ENCODE measurements at places on chromosomes 1 and 21.

DNA sequence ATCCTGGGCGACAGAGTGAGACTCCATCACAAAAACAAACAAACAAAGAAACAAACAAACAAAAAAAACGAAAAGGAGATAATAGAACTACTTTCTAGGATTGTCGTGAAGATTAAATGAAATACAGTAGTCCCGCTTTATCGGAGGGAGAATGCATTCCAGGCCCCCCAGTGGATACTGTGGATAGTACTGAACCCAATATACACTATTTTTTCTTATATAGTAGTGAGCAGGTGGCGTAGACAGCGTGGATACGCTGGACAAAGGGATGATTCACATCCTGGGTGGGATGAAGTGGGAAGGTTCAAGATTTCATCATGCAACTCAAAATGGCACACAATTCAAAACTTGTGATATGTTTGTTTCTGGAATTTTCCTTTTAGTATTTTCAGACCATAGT, 8.0 kb downstream of the SLC35F3 start:
- no peak for DNase-seq

DNA sequence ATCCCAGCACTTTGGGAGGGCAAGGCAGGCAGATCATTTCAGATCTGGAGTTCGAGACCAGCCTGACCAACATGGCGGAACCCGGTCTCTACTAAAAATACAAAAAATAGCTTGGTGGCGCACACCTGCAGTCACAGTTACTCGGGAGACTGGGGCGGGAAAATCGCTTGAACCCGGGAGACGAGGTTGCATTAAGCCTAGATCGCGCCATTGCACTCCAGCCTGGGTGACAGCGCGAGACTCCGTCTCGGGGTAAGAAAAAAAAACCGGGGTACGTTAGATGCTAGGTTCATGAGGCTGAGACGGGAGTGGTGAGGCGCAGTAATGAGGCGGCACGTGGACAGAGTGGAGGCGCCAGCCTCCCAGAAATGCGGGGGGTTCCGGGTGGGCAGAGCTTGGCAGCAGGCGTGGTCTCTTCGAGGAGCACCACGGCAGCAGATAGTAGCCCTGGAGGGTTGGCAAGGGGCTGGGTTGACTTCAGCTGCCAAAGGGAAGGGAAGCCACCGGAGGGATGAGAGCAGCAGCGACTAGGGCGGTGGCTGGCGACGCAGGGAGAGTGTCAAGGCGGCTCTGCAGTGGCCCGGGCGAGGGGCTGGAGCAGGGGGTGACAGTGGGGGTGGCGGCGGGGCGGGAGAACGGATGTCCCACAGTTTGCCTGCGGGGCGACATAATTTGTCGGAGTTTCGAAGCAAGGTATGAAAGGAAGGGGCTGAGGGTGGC, 832 bp downstream of the MRPL20 start:
- DNase-seq: no peak

- no peak for DNase-seq
Observed at GRCh38 chr1:59743324-59744091, 71.2 kb upstream of the HOOK1 start.

DNA sequence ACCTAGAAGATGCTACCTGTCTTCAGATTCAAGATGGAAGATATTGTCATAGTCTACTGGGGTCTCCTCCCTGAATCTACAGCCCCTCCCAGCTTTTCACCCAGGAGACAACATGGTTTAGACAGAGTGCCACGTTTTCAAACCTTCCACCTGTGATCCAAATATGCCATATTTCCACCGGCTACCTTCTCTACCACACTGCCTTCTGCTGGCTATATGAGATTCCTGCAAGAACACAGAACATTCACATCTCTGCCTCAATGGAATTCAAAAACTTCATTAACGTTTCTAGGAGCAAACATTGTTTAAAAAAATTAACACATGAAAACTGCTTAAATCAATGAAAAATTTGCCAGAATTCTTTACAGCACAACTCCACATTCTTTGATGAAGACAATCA, 12.9 kb upstream of the LELP1 start:
- DNase-seq: peak; percentile 62

DNA sequence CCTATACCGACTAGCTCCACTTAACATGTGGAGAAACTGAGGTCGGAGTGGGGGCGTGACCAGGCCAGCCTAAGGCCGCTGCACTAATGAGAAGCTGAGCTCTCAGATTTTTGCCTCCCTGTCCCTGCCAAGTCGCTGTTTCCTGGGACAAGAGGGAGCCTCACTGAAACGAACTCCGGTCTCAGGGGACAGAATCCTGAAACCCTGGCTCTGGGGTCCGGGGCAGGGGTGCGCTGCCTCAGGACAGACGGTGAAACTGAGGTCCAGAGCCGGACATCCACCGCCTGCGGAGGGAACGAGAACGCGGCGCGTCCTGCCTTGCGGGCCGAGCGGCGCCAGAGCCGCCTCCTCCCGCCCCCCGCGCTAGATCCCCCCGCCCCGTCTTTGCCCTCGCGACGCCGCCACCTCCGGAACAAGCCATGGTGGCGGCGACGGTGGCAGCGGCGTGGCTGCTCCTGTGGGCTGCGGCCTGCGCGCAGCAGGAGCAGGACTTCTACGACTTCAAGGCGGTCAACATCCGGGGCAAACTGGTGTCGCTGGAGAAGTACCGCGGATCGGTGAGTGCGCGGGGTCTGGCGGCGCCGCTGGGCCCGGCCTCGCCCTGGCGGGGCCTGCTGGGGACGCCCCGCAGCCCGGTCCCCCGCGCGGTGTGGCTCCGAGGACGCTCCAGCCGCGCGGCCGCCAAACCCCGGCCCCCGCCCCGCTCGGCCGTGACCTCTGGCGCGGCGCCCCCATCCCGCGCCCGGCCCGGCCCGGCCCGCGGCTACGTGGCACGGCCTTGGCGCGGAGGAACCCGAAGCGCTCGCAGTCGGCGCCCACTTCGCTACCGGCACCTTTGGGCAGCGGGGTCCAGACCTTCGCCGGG, at the start of gene GPX7:
Gene GPX7, plus strand, starts transcription at position 381 of the 865 bp plus-strand sequence. Its CDS starts 39 bp downstream, at position 420.
- peak; percentile 79 for DNase-seq

DNA sequence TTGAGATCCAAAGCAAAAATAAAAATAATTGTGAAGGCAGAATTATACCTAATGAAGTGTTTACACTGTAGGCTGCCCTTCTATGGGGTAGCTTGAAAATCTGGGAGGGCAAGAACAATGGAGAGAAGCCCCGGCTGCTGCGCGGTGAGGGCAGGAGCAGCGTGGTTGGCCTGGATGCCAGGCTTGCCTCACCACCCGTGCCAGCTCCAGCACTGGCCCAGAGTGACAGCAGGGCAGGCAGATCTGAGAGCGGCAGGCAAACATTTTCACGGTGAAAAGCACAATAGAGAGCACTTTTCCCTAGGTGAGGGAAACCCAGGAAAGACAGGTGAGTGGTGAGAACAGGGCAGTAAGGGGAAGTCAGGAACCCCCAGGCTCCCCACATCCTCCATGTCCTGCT, 1.4 kb downstream of the PROK1 start:
- no peak for DNase-seq

DNA sequence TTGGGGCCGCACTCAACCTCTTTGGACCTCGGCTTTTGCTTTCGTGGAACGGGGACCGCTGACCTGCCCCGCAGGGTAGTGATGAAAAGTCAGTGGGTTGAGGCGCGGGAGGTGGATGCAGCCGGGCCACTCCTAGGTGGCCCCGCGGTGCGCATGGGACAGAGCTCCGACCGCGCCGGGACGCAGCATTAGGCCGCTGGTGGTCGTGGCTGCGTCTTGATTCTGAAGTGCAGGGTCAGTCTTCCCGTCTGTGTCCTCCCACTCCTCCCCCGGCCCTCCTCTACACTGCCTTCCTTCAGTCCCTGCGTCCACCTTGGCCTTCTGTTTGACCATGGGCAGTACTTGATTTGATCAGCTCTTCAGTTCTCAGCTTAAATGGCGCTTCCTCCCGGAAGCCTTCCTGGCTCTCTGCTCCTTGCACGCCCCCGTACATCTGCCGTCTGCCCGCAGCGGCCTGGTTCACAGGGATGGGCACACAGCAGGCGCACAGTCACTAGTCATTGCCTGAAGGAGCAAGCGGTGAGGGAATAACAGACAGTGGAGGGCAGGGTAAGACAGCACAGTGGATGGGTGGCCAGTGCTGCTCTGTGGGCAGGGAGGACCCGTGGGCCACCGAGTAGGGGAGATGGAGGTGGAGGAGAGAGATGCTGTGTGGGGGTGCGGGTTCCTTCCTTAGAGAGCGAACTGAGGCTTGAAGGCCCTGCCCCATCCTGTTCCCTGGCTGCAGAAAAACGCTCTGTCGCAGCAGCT, 633 bp downstream of the THEMIS2 start:
- DNase-seq: no peak

DNA sequence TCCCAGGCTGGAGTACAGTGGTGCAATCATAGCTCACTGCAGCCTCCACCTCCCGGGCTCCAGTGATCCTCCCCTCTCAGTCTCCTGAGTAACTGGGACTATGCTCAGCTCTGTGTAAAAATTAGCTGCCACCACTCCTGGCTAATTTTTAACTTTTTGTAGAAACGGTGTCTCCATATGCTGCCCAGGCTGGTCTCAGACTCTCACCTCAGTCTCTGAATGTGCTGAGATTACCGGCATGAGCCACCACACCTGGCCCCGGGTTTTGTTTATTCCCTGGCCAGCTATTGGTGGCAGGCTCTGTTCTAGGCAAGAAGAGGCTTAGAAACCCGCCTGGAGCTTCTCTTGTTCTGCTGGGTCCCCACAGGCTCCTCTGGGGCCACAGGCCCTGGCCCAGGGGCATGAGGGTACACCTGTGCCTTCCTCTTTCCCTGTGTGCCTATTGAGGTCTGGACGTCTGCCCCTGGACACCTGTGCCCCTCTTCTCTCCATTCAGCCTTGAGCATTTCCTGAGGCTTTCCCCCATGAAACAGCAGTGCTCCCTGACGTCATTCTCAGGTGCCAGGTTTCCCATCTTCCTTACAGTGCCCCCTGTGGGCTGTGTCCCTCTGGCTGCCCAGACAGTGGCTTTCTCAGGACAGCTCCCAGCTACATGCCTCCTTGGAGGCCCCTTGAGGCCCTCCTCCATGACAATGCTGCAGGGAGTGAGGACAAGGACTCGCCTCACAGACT, 57.5 kb downstream of the PCP4 start:
- no peak for DNase-seq

GRCh38 chr1:20787840-20788795, 1.0 kb upstream of the HP1BP3 start:
- DNase-seq: peak; percentile 75

DNA sequence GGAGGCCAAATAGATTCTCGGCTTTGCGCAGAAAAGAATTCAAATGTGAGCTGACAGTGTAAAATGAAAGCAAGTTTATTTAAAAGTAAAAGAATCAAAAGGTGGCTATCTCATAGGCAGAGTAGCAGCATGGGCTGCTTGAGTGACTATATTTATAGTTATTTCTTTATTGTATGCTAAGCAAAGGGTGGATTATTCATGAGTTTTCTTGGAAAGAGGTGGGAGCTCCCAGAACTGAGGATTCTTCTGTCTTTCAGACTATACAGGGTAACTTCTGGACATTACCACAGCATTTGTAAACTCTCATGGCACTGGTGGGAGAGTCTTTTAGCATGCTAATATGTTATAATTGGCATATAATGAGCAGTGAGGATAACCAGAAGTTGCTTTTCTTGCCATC, 659.9 kb downstream of the RWDD3 start:
- no peak for DNase-seq

GRCh38 chr1:116516631-116517030, 54.2 kb downstream of the CD58 start:
- no peak for DNase-seq

GRCh38 chr1:28668956-28669723, 556 bp downstream of the GMEB1 start:
- DNase-seq: peak; percentile 88

DNA sequence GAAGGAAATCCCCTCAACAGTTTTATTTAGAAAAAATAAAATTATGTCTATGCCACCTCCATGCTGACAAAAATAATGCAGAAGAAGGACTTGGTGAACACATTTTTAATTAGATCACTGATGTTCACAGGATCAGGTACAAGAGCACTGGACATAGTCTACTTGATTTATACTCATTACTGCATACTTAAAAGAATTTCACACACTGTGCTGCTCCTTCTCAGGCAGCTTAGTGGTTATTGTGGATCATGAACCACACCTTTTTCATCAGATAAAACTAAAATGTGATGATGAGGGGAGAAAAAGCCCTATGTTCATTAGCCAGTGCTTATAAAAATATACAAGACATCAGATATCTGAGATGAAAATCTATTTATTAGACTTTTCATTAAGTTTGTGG, 103.3 kb upstream of the DPH5 start:
- DNase-seq: no peak

GRCh38 chr1:71621785-71622184, 541.0 kb upstream of the ZRANB2 start:
- no peak for DNase-seq

- DNase-seq: no peak
Observed at GRCh38 chr1:19657511-19657910, 7.2 kb upstream of the HTR6 start.

DNA sequence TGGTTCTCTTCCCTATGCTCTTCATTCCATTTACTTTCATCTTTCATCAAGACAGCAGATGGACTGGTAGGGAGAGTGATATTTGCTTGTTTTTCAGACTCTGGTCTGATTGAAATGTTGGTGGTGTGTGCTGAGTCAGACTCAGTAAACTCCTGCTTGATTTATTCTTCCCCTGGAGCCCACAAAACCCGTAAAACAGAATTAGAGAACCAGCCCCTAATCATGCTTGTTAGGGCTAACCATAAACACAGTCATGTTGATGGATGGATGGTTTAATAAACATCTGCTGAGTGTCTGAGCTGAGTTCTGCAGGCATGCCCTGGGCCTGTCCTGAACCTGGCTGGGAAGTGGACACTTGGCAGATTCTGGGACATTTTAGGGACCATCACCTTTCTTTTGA, 24.8 kb downstream of the NOS1AP start:
- no peak for DNase-seq

GRCh38 chr1:47198214-47198613, 8.4 kb upstream of the PDZK1IP1 start:
- no peak for DNase-seq

- no peak for DNase-seq
Observed at GRCh38 chr1:6509220-6509918, 17.9 kb upstream of the PLEKHG5 start.

- no peak for DNase-seq
Observed at GRCh38 chr1:6491081-6491449, 402 bp downstream of the PLEKHG5 start.

DNA sequence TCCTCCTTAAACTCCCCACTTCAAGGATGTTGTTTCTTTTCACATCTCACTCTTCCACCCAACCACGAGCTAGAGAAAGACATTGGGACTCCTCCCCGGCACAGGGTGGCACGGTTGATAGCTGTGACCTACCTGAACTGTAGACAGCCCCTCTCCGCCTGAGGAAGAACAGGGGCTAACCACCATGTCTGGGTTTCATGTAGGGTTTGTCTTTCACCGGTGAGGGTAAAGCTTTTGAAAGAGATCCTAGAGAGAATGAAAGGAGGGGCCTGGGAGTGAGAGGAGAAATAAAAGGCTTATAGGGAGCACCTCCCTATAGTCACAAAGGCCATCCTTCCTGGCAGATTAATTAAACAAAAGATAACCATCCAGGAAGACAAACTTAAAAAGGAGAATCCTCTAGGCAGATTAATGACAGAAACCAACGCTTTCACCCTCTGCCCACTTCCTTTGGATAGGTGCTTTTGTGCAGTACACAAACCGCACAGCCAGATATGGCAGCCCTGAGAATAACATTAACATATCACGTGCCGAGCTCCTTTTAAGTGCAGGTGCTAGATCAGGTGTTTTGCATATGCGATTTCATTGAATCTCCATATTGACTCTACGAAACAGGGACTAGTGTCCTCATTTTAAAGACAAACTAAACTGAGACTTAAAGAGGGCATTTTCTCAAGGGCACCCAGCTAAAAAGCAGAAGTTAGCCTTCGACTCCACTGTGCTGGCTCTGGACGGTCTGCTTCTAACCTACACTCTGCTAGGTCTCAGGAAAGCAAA, 178.1 kb upstream of the RUNX1 start:
- peak; percentile 92 for DNase-seq
